ENCODE measurements at places on chromosomes 2 and 18.

- DNase-seq = no peak
These were observed 114.0 kb downstream of the STPG4 start for GRCh38 chr2:47041063-47041462.

- DNase-seq = no peak
These were observed 26.0 kb upstream of the FOSL2 start for GRCh38 chr2:28366496-28367282.

DNA sequence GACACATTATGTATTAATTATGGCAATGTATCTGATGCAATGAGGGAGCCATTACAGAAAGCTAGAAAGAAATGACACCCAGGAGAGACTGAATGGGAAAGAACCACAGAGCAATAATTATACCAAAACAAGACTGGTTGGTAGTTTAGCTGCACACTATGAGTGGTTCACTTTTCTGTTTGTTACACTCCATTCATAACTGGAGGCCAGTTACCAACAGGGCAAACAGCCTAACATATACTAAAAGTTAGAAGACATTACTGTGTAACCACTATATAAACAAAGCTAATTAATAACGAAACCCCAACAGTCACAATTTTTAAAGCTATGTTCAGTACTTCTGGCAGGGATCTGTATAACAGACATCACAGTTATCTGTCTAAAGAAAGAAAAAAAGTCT, 49.4 kb downstream of the NBAS start:
- DNase-seq = no peak

GRCh38 chr2:159713631-159714246, 1.4 kb downstream of the MARCHF7 start:
- no peak for DNase-seq

DNA sequence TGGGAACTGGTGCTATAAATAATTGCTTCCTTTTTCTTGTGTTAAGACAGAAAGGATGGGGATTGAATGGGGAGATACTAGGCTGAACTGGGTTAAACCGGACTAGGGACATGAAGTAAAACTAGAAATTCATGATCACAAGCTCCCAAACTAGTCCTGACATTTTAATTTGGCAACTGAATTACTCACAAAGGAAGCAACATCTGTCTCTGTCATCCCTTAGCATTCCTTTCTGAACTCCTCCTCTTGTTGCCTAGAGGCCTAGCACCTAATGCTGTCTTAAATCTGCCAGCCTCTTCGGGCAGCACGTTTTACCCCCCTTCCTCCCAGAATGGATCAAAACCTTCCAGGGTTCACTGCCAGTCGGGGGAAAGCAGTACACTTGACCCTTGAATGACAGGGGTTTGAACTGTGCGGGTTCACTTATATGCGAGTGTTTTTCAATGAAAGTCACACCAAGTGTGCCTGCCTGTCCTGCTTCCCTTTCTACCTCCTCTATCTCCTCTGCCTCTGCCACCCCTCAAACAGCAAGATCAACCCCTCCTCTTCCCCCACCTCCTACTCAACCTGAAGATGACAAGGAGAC, 8.2 kb downstream of the KCTD1 start:
- DNase-seq = no peak

DNA sequence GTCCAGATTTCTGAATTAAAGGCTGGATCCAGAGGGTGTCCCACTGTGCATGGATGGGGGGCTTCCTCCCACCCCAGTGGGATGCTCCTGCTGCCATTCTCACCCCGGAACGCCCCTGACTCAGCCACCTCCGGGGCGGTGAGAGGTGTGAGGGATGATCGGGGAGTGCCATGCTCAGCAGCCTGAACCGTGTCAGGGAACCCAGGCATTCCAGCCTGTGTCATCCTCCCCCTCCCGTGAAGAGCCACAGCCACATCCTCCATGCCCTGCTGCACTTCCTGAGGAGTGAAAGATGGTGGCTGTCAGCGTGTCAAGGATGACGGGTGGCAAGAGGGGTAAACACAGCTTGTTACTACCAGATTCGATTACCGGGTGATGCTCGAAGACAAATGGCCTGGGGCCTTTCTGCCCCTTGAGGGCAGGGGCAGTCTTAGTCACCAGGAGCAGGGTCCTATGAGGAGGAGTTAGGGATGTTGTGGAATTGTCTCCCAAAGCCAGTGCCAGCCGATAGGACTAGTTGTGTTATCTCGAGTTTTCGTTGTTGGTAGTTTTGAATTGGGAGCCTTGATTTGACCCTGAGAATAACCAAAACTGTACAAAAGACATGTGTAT, 80.8 kb downstream of the TCF7L1 start:
- DNase-seq = no peak

DNA sequence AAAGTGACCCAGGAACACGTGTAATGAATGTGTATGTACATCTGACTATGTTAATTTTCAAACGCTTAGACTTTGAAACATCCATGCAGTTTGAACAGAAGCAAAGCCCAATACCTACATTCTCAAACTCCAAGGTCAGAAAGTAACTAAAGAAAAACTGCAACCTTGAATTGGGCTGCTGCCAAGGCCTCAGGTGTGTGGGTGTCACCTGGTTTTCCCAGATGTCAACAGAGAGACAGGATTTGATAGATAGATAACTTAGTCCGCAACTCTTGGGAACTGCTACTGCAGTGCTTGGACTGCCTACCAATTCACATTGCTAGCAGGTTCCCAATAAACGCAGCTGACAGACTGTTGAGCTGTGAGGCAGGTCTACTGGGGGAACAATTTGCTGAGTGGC, 78.7 kb upstream of the PAPOLG start:
- no peak for DNase-seq

- no peak for DNase-seq
These were observed 11.0 kb upstream of the PAX3 start for GRCh38 chr2:222309766-222310165.

DNA sequence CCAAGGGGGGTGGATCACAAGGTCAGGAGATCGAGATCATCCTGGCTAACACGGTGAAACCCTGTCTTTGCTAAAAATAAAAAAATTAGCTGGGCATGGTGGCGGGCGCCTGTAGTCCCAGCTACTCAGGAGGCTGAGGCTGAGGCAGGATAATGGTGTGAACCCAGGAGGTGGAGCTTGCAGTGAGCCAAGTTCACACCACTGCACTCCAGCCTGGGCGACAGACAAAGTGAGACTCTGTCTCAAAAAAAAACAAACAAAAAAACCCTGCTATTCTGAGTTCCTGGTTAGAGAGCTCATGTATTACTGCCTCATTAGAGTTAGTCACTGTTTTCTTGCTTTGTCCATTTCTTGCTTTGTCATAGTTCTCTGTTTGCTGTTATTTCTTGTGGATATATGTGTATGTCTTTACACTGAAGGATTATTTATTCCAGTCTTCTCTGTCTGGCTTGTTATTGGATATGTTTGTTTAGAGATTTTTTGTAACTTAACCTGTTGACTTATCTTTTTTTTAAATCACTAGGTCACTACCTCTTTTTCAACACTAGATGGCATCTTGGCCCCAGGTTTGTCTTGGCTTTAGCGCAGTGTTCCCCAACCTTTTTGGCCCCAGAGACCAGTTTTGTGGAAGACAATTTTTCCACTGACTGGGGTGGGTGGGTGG, 17.0 kb downstream of the TTLL4 start:
- DNase-seq = no peak

DNA sequence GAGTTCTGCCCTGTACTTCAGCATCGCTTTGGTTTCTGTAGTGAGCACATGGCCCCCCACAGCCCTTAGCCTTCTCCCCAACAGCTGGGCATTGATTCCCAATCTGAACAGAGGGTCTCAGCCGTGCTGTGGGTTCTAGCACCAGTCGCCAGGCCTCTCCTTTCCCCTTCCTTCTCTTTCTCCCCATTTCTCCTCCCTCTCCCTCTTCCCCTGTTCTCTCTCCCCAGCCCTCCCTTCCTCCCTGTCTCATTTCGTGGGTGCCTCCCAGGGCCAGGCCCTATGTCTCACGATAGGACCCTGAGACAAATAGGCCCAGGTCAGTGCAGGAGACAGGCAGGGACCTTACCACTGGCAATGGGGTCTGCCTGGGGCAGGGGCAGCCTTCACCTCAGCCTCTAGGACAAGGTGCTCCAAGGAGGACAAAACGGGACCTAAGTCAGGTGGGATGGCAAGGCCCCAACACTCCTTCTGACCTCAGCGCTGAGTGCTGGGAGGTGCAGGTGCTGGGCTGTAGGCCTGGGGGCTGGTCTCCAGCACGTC, 143.4 kb upstream of the GPC1 start:
- DNase-seq = no peak

- no peak for DNase-seq
These were observed 127.7 kb downstream of the USP34 start for GRCh38 chr2:61343141-61343540.

DNA sequence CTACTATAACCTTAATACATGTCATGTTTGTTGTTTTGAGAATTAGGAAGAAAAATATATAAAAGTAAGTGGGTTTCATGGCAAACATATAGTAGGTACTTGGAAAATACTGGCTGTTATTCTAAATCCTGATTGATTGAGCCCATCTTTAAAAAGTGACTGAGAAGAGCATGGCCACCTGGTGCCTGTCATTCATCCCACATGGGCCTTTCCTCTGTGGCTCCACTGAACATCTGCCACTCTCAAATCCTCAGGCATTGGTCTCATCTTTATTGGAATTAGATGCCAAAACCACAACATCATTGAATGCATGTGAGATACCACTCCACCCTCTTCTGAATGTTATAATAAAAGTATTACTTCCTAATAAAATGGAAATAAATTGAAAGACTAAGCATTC, 101.6 kb upstream of the TTN start:
- no peak for DNase-seq
